ENCODE measurements at places on chromosomes 16 and 17. TPM values are rescaled to one million over a fixed set of nuclear protein-coding genes. Genes with fewer than 3 reads are reported as not detected.
A peak's percentile ranks its signal among the peaks of the same experiment; 100 is the strongest.

The MT1F gene
- 2.1 TPM for total RNA-seq

GRCh38 chr16:50900391-50900942 is 158.6 kb downstream of the CYLD start:
- DNase-seq = no peak

DNA sequence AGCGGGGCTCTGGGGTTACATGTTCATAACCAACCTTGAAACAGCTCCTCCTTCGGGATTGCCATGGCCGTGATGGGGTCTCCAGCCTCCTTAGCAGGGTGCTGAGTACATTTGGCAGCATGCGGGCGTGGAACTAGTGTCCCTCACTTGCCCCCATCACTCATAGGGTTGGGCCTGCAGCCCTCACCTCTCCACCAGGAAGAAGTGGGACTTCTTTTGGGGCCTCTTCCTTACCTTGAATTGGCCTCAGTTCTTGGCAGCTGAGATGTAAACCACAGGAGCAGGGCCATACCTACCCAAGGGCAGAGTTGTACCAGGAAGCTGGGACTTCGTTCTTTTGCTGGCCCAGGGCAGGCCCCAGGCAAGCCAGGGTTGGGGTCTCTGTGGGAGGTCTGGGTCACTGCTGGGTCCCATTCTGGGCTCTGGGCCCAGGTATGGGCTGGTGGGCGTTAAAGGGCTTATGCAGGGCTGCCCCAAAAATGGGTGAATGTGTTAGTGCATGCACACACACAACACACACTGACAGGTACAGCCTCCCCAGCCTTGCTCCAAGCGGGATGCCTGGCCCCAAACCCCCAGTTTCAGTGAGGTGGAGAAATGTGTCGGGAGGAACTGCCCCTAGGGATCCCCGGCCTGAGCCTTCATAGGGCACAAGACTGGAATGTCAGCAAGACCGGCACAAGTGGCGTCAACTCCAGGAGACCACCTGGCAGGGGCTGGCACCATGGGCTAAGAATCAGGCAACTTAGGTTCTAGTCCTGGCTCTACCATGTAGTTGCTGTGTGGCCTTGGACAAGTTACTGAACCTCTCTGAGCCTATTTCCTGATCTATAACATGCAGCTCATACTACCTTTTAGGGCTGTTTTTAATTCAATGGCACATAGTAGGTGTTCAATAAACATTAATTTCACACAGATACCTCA is 3.9 kb upstream of the KRT15 start:
- DNase-seq = peak; percentile 29

The OR1A1 gene
- total RNA-seq = not detected

- no peak for DNase-seq
These were observed 410.9 kb upstream of the SOX9 start for GRCh38 chr17:71709946-71710345.

The ATP6V0A1 gene
- total RNA-seq = 29.9 TPM

The FMNL1 gene
- 12.0 TPM for total RNA-seq

DNA sequence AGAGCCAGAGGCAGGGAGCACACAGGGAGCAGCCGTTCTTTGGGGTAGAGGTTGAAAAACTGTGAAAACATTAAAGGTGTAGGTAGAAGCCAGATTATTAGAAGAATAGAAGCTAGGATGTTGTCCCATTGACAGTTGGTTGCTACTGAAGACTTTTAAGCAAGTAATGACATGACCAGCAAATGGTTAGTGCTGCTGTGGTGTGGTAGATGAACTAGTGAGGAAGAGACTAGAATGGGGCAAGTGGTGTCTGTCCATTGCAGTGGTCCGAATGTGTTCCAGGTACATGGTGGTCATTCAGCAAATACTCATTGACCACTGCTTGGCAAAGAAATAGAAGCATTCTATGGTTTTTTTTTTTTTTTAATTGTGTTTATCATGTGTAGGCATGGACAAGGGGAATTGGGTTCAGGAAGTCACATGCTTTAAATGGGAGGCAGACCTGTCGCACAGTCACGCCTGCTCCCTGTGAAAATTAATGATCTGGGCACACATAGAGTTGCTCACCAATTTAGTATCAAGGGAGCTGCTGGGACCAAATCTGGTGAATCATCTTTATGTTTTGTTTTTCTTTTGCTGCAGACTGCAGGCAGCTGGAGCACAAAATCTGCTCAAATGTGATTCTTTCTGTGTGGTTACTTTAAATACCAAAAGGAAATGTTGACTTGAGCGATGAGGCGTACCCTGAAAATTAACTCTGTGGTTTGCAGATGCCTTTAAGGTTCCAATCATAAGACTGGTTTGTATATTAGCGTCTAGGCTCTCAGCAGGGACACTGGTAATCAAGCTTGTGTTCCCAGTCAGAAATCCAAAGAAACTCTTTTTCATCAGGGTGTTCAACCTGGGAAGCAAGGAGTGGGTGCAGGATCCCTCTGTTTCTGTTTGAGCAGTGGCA is 30.7 kb downstream of the YPEL2 start:
- no peak for DNase-seq

GRCh38 chr17:16551878-16552636 is 16.9 kb downstream of the ZNF287 start:
- no peak for DNase-seq

The ALOX15B gene
- not detected for total RNA-seq

- DNase-seq = no peak
These were observed 39.0 kb downstream of the NLRP1 start for GRCh38 chr17:5545051-5545987.

DNA sequence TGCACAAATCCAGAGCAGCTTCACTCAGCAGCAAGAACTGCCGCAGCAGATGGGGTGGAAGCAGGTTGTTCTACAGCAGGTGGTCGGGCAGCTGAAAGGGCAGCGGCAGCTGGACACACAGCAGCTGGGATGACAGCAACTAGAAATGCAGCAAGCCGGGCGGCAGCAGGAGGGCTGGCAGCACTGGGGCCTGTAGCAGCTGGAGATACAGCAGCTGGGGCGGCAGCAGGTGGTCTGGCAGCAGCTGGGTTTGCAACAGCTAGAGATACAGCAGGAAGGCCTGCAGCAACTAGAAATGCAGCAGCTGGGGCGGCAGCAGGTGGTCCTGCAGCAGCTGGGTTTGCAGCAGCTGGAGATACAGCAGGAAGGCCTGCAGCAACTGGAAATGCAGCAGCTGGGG is 460 bp downstream of the KRTAP4-3 start:
- DNase-seq = no peak

DNA sequence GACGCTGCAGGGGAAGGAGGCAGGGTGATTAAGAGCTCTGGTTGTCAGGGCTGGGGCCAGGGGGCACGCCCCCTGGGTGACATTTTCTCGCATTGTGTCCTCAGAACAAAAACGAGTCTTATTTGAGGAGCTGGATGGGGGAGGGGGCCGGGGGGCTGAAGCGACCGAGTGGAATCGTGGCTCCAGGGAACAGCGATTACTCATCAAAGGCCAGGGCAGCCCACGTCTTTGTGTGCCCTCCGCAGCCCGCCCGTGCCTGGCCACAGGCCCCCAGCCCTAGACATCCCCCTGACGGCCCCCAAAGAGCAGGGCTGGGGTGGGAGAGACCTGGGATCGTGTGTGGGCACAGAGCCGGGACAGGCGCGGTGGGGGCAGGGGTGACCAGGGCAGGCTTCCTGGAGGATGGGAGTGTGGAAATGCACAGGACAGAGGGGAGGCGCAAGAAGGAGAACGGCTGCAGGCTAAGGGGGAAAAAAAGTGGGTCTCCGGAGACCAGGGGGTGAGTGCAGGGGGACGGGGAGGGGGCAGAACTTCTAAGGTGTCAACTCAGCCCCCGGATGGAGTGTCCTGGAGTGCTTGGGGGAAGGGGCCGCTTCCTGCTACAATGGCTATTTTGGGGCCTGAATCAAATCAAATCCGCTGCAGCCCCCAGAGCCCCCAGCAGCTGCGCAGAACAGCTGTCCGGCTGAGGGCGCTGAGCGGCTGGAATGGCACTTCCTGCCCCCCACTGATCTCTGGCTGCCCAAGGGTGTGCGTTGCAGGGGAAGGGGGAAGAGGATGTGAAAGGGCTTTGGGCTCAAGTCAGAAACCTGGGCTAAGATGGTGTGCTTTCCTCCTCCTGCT is 24.0 kb upstream of the PHB1 start:
- no peak for DNase-seq

GRCh38 chr16:84526794-84527531 is 22.5 kb upstream of the MEAK7 start:
- no peak for DNase-seq

Data from Right ventricle myocardium superior (tissue), 1 donor.